ENCODE measurements at places on chromosomes 1 and 21.

DNA sequence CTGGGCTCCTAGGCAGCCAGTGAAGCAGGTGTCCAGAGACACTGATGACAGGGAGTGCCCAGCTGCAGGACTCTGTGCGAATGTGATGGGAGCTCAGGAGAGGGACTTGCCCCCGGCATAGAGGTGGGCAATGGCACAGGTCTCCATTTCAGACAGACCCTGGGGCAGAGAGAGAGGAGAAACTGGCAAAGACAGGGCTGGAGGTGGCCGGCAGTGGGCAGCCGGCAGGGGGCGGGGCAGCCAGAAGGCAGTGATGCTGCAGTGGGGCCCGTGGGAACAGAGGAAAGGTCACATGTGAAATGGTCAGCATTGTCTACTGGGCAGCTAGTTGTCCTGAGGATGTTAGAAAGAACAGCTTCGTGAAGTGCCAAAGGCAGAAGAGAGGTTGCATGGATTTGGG is 112.6 kb downstream of the HUNK start:
- no peak for DNase-seq

GRCh38 chr1:235404190-235404589 is 37.0 kb downstream of the TBCE start:
- no peak for DNase-seq

DNA sequence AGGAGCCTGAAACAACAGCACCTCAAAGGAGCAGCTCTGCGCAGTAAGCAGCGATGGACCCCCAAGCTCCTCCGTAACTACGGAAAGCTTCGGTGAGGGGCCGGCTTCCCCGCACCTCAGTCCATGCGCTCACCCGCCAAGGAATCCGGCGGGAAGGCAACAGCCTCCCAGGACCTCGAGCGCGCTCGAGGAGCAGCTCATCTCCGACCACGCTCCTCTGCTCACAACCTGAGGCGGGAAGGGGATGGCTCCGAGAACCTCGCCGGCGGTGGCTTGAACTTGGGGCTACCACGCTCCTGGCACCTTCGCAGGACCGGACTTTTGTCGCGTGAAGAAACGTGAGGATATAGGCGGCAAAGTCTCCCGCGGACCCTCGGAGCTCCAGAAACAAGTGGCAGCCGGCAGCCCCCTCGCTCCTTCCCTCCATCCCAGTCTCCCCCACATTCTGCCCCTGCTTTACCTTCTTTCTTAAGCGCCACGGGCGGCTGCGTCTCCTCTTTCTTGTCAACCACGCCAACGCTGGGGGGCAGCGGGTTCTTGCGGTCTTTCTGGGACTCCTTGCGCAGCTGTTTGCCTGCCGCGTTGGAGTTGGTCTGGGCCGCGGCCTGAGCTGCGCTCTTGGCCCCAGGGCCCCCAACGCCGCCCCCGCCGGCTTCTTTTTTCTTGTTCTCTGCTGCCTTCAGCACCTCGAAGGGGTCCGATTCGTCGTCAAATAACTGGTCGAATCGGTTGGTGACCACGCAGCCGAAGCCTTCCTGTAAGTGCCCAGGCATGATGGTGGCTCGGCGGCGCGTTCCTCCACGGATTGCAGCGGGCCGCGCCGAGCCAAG is 459 bp downstream of the SERBP1 start:
- DNase-seq, result no peak

DNA sequence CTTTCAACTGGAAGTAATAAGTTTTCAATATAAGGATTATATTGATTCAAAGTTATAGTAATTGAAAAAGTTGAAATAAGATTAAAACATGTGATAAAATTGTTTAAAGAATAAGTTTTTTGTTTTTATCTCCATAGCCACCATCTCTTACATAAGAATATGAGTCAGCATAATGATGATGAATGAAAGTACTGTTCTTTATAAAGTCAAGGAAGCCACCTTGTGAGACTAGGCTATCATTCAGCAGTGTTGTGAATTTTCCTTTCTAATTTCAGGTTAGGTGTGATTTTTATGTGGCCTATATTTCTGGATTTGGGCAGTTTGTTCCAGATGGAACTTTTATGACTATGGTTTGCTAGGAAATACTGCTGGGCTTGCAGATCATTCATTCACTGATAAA is 22.4 kb upstream of the ASB17 start:
- DNase-seq, result no peak

GRCh38 chr1:59432531-59433439 is 135.9 kb downstream of the FGGY start:
- DNase-seq, result no peak

- no peak for DNase-seq
Observed at GRCh38 chr21:41777951-41778815, 11.3 kb upstream of the RIPK4 start.

DNA sequence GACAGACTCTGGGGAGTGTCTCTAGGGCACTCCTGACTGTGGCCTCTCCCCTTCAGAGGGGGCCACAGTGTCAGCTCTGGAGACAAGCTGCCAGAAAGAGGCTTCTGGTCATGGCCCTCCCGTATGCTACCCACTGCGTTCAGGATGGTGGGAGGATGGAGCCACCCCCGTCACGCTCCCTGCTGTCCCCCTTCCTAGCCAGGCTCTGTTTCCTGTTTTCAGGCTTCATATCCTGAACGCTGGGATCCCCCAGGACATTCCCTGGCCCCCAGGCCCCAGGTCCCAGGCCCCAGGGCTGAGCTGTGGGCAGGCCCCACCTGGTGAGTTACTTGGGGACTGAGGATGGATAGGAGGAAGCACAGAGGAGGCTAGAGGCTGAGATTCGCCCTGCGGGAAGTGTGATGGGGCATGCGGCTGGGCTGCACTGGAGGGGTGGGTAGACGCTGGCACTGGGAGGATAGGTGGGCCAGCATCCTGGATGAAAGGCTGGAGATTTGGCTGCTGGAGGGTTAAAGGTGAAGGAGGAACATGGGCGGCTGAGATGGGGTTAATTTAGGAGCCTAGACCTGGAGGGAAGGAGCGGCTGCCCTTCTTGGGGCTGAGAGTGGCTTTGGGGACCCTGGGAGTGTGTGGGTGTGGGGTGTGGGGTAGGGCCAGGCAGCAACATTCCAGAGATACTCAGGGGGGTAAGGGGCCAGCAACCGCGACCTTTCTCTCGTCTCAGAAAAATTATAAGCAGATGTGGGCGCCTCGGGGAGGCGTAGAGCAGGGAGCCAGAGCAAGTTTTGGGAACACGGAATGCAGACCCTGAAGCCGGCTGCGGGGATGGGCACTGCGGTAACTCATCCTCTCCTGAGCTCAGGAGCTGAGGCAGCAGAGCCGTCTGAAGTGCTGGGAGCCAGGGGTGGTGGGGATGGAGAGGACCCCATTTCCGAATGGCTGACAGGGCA is 8.7 kb downstream of the PEAR1 start:
- DNase-seq, result no peak

DNA sequence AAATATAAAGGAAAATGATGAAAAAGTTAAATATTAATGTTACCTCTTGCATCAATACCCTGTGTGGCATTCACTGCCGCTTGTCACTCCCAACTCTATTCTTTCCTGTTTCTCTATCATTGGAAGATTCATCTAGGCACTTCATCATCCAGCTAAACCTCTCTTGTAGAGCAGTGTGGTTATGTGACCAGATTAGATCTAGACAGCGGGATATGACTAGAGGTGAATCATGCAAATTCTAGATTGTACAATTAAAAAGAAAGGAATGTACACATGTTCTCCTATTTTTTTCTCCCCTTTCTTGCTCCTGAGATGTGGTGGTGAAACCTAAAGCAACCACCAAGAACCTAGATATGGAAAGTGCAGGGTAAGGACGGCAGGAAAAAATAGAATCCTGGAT is 174.1 kb downstream of the LBR start:
- no peak for DNase-seq

- no peak for DNase-seq
Observed at GRCh38 chr21:37060296-37060695, 12.6 kb downstream of the PIGP start.
